ENCODE measurements at places on chromosomes 2 and 18.

DNA sequence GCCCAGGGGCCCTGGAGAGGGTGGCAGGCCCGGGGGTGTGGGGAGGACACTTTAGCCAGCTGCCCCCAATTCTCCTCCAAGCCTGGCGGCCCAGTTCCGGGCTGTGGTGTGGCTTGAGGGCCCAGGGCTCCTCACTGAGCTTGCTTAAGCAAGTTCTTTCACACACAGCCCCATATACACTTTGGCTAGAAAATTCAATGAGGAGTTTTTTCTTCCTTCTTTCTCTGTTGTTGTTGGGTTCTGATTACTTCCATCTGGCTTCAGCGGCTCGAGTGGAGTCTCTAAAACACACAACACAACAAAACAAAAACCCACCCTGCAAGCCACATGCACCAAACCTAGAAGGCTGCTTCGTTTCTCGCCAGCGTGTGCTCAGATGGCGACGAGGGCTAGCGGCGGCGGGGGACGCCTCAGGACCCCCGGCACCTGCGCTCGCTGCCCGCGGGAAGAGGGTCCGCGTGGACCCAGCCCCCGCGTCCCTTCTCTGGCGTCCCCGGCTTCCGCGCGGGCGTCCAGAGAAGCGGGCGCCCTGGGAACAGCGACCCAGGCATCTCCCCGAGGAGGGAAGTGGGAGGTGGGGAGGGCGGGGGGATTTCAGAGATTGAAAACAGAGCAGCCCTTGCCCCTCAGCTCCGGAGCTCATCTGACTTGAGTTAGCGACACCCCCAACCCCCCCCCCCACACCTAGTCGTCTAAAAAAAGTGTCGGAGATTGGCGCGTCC lies 577 bp upstream of the GLI2 start:
- no peak for DNase-seq

- no peak for DNase-seq
These were observed 62.1 kb downstream of the RND3 start for GRCh38 chr2:150425121-150425955.

- DNase-seq: no peak
These were observed 105.6 kb downstream of the TNS1 start for GRCh38 chr2:217897091-217897715.

- DNase-seq: no peak
These were observed 382.6 kb upstream of the CDH20 start for GRCh38 chr18:60950634-60951033.

- no peak for DNase-seq
These were observed 260.8 kb downstream of the RDH14 start for GRCh38 chr2:18299423-18300212.

- DNase-seq: no peak
These were observed 172.0 kb upstream of the SIX3 start for GRCh38 chr2:44769349-44770011.

GRCh38 chr2:222641336-222641735 lies 14.6 kb downstream of the FARSB start:
- DNase-seq: no peak

GRCh38 chr2:25335204-25335603 lies 6.5 kb downstream of the DNMT3A start:
- no peak for DNase-seq

GRCh38 chr18:4817665-4818064 lies 362.6 kb upstream of the DLGAP1 start:
- no peak for DNase-seq

- no peak for DNase-seq
These were observed 42.2 kb downstream of the CD302 start for GRCh38 chr2:159755788-159756187.

DNA sequence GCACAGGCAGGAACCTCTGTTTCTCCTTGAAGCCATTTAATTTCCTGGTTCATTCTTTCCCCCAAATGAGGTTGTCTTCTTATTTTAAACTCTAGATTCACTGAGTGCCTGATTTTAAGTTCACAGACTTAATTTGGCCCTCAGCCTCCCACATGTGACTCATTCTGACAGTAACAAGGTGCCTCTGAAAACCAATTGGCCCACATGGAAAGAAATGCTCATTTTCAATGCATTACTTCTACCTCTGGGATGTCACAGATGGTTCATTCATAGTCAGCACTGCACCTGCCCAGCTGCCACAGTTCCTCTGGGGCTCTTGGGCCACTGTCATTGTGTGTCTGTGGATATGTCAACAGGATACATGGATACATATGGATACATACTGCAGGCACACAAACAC lies 140.4 kb upstream of the CAPN13 start:
- DNase-seq: no peak

DNA sequence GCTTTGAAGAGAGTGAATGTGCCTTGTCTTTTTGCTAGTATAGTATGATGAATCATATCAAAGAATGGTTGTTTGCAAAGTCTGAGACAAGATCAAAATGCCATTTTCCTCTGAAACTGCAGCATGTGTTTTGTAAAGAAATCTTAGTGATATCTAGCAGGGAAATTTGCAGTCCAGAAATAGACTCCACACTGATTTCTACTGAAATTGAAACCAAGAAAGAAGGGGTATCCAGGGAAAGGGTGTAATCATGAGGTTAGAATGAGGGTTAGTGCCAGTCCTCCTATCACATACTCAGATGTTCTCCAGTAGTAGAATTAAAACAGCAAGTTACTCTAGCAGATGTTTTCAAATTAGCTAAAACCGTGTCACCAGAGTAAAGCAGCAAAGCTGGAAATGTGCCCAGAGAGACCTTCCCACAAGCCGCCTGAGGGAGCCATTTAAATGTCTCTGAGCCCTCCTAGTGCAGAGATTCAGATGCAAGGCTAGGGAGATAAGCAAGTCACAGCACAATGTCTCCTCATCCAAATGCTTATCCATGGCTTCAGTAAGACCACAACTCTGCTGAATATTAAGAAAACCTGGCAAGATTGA lies 4.9 kb downstream of the DLGAP1 start:
- no peak for DNase-seq

- DNase-seq: no peak
These were observed 276.2 kb upstream of the ZEB2 start for GRCh38 chr2:144796164-144796563.

DNA sequence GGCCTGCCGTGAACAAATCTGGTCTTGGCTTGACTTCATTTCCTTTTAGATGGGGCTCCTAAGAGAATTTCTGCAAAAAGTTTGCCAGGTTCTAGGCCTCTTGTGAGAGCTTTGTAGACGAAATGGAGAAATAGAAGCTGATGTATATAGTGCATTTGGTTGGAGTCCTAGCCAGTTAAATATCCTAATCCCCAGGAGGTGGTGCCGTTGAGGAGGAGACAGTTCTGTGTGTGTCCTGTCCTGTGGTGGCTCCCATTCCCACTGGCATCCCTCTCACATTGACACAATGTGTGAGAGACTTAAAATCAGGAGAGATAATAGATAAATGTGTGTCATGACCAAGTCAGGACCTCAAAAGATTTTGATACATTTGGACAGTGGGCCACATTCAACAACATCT lies 34.6 kb upstream of the DNER start:
- no peak for DNase-seq

- no peak for DNase-seq
These were observed 322.3 kb upstream of the SETBP1 start for GRCh38 chr18:44358402-44358801.

GRCh38 chr18:74533666-74534065 lies 634 bp upstream of the CNDP1 start:
- no peak for DNase-seq

- DNase-seq: no peak
These were observed 14.3 kb upstream of the ST8SIA5 start for GRCh38 chr18:46771141-46771540.

GRCh38 chr2:174846218-174846617 lies 81.9 kb upstream of the CHRNA1 start:
- DNase-seq: no peak

DNA sequence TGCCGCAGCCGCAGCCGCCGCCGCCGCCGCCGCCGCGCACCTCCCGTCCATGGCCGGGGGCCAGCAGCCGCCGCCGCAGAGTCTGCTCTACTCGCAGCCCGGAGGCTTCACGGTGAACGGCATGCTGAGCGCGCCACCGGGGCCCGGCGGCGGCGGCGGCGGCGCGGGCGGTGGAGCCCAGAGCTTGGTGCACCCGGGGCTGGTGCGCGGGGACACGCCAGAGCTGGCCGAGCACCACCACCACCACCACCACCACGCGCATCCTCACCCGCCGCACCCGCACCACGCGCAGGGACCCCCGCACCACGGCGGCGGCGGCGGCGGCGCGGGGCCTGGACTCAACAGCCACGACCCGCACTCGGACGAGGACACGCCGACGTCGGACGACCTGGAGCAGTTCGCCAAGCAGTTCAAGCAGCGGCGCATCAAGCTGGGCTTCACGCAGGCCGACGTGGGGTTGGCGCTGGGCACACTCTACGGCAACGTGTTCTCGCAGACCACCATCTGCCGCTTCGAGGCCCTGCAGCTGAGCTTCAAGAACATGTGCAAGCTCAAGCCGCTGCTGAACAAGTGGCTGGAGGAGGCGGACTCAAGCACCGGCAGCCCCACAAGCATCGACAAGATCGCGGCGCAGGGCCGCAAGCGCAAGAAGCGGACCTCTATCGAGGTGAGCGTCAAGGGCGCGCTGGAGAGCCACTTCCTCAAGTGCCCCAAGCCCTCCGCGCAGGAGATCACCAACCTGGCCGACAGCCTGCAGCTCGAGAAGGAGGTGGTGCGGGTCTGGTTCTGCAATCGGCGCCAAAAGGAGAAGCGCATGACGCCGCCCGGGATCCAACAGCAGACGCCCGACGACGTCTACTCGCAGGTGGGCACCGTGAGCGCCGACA lies 2.4 kb downstream of the POU3F3 start:
- no peak for DNase-seq

GRCh38 chr2:39408351-39409136 lies 28.5 kb downstream of the MAP4K3 start:
- no peak for DNase-seq

GRCh38 chr2:32798829-32799228 lies 147.9 kb upstream of the LTBP1 start:
- DNase-seq: no peak

- DNase-seq: no peak
These were observed 5.7 kb upstream of the SPATS2L start for GRCh38 chr2:200300638-200301314.

DNA sequence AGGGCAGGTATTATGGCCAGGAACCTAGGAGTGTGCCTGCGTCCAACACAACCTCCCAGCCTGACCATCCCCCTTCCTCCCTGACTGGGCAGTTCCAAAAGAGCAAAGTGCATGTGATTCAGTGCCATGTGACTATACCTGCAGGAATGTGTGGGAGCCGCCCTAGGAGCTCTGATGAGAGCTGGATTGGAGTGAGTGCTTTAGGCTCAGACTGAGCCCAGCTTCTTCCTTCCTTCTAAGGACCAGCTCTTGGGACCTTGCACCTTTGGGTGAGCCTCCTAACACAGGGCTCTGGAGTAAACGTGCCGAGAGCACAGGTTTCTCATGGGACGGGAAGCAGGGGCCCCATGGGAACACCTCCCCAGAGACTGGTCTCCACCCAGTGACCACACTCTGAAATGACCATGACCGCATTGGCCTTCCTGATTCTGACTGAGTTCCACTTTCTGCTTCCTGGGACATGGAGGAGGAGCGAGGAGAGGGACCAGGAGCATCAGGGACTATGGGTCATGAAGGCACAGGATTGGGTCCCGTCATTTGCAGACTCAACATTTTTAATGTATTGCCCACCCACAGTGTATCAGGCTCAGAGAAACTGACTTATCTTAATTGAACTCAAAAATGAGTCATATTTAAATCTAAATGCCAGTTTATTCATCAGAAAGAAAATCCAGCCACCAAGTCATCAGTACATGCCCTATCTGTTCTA lies 87.8 kb upstream of the BCL2L11 start:
- no peak for DNase-seq

DNA sequence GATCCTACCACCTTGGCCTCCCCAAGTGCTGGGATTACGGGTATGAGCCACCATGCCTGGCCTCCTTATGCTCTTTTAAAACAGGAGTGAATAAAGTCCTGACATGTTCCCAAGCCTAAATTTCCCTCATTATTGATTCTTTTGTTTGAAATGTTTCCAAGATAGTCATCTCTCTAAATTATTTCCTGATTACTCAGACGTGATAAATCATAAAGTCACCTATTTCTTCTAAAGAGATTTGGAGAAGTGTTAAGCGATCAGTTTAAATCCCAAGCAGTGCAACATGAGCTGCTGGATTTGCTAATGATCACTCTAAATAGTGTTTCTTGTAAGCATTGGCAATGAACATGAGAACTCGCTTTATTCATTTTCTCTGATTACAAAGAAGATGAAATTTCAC lies 51.8 kb downstream of the PMAIP1 start:
- no peak for DNase-seq

GRCh38 chr2:235479604-235480003 lies 14.2 kb upstream of the AGAP1 start:
- DNase-seq: no peak

DNA sequence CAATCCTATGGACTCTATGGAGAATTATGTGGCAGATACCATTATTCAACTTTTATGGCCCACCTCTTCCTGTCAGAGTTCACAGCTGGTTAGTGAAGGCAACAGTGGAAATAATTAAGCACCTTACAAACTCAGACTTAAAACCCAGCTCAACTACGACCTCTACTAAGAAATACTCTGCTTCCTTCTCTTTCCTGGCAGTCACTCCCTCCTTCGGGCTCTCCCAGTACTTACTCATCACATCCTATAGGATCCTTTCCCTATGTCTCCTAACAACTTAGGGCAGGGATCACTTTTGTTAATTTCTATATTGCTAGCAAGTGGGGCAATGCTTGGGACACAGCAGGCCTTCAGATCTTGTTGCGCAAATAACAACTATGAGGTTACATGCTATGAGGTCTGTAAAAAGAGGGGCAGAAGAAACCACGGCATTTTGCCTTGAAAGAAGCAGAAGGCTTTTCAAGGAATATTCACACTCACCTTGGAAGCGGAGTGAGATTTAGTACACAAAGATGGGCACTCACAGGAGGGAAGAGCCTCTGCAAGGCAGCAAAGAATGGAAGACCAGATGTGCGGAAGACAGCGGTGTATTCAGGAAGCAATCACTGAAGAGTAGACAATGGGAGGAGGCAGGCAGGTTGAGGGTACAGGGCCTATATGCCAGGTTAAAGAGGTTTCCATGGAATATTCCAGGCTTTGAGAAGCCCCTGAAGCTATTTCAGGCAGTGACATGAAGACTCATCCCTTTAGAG lies 2.1 kb downstream of the STK39 start:
- no peak for DNase-seq

DNA sequence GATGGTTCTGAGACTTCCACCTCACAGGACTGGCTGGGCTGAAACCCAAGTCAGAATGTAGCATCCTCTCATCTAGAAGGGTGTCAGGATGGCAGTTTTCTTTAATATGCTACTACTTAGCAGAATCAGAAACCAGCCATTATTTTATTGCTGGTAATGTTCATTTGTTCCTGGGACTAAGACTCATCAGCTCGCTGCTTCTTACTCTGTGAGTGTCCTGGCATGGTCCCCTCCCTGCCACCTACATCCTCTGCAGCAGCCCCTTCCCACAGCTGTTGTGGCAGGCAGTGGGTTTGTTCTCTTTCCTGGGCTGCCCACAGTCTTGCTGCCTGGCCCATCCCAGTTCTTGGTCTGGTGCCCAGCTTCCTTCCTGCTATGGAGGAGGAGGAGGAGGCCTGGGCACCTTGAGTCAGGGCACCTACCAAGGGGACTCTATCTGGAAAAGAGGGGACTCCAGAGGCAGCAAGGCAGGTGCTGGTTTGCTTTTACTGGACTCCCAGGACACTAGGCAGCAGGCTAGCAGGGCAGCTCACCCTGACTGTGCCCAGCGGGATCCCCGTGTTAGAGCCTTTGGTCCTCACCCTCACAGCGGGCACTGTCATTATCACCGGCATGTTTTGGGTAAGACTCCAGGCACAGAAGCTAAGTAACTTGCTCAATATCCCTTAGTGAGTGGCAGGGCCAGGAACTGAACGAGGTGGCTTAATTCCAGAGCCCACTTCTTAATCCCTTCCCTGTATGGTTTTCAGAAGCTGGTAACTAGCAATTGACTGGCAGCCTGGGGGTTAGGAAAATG lies 62.1 kb downstream of the LRRFIP1 start:
- no peak for DNase-seq

Data from stimulated activated CD8-positive, alpha-beta memory T cell treated with anti-CD3 and anti-CD28 coated beads, Interleukin-4, amount 100 ng/mL, for 24 hours (primary cell).